ENCODE measurements at places on chromosomes 5 and 9. TPM values are rescaled to one million over a fixed set of nuclear protein-coding genes. Genes with fewer than 3 reads are reported as not detected.
A peak's percentile ranks its signal among the peaks of the same experiment; 100 is the strongest.

Gene PCDHB10
- 0.35 TPM for total RNA-seq

DNA sequence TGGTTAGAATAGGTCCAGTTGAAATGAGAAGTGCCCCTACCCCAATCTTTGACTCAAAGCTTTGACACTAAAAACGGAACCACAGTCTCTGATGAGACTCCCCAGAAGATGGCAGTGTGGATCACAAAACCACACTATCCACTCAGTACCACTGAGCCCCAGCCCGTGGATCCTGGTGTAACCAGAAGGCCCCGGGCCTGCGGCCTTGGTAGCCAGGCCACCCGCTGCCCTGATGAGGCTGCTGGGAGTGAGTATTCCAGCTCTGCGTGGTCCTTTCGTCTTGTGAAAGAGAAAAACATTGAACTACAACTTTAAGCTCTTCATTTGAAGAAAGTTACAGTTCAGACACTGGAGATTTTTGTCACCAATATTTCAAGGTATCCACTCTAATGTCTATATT is 42.2 kb upstream of the FBP1 start:
- H3K27me3 ChIP-seq = no peaks in the 10 kb centered on the region
- no peaks in the 10 kb centered on the region for H3K36me3 ChIP-seq
- H3K4me1 ChIP-seq = no peaks in the 10 kb centered on the region
- peak overlapping the region; percentile 11 for H3K27ac ChIP-seq
- no peak overlapping the region for H3K4me3 ChIP-seq
- peak; percentile 82 for DNase-seq

GRCh38 chr9:71582347-71582746 is 186.0 kb downstream of the CEMIP2 start:
- H3K27ac ChIP-seq = no peak overlapping the region
- H3K36me3 ChIP-seq = no peaks in the 10 kb centered on the region

GRCh38 chr9:119697996-119698395 is 328.8 kb upstream of the BRINP1 start:
- no peaks in the 10 kb centered on the region for H3K4me1 ChIP-seq
- H3K4me3 ChIP-seq = no peak overlapping the region
- H3K36me3 ChIP-seq = no peaks in the 10 kb centered on the region
- DNase-seq = no peak
- H3K27me3 ChIP-seq = no peaks in the 10 kb centered on the region

Gene IFNA2
- not detected for total RNA-seq

Gene IL5
- total RNA-seq = not detected

Gene ALDOB
- 0.41 TPM for total RNA-seq

- DNase-seq = no peak
- H3K36me3 ChIP-seq = no peaks in the 10 kb centered on the region
- H3K27me3 ChIP-seq = no peaks in the 10 kb centered on the region
- H3K4me1 ChIP-seq = peaks cover 49% of the 10 kb centered on the region
- no peak overlapping the region for H3K27ac ChIP-seq
Observed at GRCh38 chr5:126976520-126977172, 53.7 kb downstream of the MARCHF3 start.

Gene DOCK8
- 13.9 TPM for total RNA-seq

Gene DPYSL3
- total RNA-seq = 13.7 TPM
